Activated naive CD4-positive, alpha-beta T cell treated with anti-CD3 and anti-CD28 coated beads, Interleukin-2, amount 50 U/mL, for 16 hours (primary cell): ENCODE measurements at places on chromosomes 2 and 18.
A peak's percentile ranks its signal among the peaks of the same experiment; 100 is the strongest.

GRCh38 chr2:169009865-169010579 is 21.1 kb downstream of the ABCB11 start:
- DNase-seq, result no peak

DNA sequence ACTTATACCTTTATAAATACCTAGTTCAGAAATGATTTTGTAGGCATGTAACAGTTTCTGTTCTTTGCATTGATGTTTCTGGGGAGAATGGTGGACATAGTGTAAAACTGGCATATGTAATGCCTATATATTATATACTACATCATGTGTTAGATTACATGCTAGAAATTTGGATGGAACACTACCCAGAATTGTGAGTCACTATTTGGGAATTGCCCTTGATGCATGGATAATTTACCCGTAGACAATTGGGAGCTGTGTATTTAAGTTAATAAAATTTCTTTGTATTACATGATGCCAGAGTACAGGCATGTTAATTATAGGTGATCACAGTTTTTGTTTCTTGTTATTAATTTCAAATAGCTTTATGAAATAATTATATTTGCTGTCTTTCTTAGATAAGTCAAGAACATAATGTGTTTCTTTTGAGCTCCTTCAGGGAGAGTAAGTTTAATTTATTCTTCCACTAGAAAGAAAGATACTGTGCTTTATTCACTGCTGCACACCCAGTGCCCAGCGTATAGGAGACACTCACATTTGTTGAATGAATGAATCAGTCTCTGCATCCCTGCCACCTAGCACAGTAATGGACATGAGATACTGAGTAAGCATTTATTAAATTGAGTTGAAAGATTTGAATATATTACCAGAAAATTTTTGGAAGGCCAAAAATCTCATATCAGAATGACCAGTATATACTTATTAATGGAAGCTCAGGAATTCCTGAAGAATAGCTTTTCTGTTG is 16.9 kb downstream of the ACSL3 start:
- DNase-seq, result no peak

DNA sequence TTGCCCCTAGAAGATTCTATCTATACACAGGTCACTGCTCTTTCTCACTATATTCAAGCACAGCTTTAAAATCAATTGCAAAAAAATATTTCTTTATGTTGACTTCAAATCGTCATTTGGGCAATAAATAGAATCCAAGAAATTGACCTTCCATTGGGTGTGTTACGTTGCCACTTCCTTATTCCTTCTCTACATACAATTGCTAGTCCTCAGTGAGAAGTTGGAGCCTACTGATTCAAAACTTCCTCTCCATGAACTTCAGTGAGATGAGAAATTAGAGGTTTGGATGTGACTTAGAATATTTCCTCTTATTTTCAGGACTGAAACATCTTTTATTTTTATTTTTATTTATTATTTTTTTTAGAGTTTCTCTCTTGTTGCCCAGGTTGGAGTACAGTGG is 40.3 kb downstream of the PMAIP1 start:
- no peak for DNase-seq

DNA sequence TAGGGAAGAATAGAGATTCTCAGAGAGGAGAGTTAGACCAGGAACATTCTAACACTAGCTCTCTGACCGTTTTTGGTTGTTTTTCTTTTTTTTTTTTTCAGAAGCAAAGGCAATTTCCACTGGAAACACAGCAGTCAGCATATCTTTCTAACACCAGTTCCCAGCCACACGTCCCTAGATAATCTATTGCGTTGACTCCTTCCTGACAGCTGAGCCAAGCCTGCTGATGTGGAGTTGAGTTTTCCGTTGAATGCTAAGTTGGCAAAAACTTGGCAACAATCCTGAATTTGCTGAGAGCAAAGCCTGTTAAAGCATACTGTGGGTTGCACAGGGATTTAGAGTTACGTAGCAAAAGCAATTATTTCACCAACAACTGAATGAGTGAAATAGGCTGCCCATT is 19.3 kb downstream of the GAD1 start:
- no peak for DNase-seq

DNA sequence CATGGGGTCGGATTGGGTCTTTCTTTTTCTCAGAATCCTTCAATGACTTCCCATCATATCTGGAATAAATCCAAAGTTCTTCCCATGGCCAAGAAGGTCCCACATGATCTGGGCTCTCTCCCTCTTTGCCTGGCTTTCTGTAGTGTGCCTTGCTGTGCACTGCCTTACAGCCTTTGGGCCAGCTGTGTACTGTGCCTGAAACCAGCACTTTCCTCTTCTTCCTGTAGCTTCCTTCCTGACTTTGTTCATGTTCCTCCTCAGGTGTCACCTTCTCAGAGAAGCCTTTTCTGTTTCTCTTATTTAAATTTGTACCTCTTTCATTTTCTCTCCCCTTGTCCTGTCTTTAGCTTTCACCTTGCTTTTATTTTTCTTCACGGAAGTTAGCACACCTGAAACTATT is 4.3 kb upstream of the CDCA7 start:
- no peak for DNase-seq

GRCh38 chr2:155665704-155666103 is 666.8 kb downstream of the NR4A2 start:
- DNase-seq, result no peak

DNA sequence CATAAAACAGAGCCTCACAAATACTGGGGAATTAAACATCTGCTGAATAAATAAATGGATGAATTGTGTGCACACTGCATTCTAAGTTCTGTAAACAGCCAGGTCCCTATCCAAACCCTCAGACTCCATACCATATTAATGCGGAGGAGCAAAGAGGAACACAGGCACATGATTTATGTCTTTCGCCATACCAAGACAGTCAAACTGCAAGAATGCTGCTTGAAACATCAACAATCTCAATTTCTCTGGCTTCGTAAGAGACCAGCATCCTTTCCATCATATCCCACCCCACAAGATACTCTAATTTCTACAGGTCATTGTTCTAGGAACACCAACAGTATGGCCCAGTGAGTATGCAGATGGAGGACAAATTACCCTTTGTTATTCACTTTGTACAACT is 15.0 kb downstream of the KANSL3 start:
- DNase-seq, result no peak

DNA sequence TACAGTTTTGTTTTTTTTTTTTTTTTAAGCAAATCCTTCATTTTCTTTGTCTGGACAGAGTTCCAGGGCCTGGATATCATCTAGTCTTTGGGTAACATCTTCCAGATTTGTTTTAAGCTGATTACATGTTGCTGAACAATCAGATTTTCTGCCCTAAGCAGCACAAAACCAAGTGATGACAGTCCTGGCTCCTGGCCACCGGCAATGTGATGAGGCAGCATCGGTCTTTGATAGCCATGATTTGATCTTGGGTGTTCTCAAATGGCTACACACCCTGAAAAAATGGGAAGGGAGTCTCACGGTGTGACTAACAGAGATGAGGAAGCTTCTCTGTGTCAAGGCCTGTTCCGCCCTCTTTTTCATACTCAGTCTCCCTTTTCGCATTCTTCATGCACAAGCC is 708.6 kb upstream of the ZEB2 start:
- no peak for DNase-seq

DNA sequence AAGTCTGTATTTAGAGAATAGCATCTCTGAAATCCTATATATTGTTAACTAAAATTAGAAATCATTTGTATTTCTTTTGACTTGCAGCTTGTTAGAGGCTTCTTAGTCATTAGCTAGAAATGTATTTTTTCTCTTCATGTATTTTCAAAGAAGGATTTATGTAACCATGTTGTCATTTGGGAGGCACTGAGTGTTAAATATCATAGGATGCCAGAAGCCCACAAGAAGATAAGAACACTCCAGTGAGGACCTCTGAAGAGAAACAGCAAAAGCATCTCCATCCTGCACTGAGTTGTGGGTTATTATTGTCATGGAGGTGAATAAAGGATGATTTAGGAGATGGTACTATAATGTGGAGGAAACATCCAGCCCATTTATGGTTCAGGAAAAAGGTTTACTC is 93.5 kb downstream of the UBE2E3 start:
- no peak for DNase-seq

- DNase-seq, result no peak
Measured at GRCh38 chr2:43212931-43213330, 13.5 kb downstream of the ZFP36L2 start.

DNA sequence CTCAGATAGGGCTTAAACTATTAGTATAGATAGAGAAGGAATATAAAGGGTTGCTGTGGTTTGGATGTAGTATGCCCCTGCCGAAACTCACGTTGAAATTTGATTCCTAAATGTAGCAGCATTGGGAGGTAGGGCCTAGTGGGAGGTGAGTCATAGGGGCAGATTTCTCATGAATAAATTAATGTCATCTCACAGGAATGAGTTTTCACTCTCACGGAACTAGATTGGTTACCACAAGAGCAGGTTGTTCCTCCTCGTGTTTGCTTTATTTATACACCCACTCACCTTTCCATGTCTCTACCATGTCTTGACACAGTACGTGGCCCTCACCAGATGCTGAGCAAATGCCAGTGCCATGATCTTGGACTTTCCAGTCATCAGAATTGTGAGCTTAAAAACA is 218.2 kb downstream of the RBM43 start:
- DNase-seq, result no peak

DNA sequence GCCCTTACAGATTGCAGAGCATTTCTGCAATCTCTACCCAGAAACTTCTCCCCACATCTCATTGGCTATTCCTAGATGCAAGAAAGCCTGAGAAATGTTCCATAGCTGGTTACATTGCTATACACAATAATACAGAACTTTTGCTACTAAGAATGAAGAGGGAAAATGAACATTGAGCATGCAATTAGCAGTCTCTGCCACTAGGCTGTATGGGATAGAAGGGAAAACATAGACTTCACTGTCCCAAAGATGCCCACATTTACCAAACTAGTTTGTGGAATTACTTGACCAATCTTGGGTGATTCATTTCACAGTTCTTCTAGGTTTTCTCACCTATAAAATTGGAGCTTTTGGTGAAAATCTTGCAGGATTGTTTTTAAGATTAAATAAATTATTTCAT is 265.7 kb upstream of the NT5C1B start:
- no peak for DNase-seq

- DNase-seq, result no peak
Measured at GRCh38 chr2:1543776-1544477, 130.7 kb downstream of the TPO start.

DNA sequence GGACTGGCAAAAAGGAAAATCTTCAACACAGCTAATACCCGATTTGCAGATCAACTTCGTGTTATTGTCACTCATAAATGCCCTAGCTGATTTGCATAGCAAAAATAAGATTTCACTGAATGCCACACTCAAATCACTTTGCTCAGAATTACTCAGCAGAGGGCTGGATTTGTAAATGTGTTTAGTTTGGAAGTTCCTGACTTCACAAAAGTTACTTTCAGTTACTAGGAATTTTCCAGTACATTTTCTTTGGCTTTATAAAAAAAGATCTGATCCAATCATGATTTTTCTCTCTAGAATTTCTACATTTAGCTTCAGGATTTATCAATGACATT is 433.3 kb upstream of the ID2 start:
- DNase-seq, result no peak

DNA sequence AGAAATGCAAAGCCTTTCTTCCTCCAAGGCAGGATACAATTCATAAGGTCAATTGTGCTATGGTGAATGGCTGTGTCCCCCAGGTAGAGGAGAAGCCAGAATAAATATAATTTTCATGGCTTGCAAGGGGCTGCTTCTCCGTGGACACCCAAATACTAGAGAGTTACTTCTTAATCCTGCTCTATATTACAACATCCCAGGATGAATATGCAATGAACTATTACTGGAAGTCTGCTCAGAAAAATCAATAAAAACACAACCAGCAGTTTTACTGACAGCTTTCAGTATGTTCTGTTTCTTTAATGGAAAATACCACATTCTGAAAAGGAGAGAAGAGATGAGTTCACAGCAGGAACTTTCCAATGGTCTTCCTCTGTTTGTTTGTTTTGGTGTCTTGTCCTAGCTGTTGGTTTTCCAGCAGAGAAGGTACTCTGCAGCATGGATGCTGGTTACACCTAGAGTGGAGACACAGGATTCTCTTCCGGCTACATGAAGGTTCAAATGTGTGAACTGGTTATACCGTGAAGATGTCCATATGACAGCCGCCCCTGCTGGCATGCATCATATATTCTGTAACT is 213.0 kb downstream of the PID1 start:
- no peak for DNase-seq

DNA sequence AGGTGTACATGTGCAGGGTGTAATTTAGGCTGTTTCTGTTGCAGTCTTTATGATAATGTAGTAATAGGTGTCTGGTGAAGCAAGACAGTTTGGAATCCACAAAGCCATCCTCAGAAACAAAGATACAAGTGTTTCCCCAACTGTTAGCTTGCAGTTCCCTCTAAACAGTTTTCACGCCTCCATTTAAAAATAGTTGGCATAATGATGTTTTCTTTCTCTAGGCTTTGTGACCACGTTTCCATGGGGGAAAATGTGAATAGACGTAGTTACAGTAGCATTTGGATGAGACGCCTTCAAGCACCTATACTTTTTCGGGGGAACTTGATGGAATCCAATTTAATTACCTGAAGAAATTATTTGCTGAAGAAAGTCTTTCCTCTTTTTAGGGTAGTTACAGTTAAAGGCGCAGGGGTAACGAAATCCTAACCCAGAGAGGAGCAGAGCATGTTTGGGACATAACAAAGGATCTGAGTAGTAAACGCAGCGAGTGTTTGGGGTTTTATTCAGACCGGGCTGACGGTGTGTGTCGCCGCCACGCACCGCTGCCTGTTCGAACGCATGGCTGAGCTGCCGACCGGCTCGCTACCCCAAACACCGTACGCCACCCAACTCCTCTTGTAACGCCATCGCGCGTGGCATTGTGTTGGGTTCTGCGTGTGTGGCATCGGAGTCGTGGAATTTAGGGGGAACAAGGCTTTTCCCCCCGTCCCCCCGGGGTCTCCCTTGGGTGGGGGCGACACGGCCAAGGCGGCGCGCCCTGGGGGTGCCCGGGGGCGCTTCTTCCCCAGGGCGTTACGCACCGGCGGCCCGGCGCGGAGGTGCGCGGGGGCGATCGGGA is 681 bp upstream of the NRP2 start:
- DNase-seq, result peak; percentile 22

GRCh38 chr2:239674101-239674980 is 273.5 kb upstream of the HDAC4 start:
- no peak for DNase-seq

DNA sequence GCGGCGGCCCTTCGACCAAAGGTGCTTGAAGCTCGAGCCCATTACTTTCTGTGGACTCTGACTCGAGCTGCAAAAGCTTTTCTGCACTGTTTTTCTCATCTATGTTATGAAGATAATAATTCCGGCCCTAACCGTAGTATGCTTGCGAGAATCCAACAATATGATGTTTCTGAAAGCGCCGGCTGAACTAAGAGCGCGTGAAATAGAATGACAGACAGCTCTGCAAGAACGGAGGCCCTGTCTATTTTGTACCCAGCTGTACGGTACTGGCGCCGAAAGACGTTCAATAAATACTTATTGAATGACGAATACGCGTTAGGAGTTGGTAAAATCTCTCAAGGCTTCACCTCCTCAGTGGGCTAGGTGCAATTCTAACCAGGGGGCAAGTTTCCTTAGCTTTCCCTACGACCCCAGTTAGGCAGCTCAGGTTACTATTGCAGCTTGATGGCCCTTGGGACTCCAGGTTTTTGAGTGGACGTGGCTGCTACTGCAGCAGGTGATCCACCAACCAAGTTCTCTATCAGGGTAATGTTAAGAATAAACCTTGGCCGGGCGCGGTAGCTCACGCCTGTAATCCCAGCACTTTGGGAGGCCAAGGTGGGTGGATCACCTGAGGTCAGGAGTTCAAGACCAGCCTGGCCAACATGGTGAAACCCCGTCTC is 570 bp downstream of the SCRN3 start:
- DNase-seq, result no peak

GRCh38 chr18:76528477-76529432 is 33.7 kb upstream of the ZNF516 start:
- no peak for DNase-seq
